ENCODE measurements at places on chromosomes 6 and 20.

- no peak for DNase-seq
Observed at GRCh38 chr6:47599512-47599911, 98.9 kb upstream of the ADGRF4 start.

- no peak for DNase-seq
Observed at GRCh38 chr6:41700463-41701347, 34.7 kb downstream of the TFEB start.

GRCh38 chr6:42407379-42407778 is 44.3 kb downstream of the TRERF1 start:
- no peak for DNase-seq

DNA sequence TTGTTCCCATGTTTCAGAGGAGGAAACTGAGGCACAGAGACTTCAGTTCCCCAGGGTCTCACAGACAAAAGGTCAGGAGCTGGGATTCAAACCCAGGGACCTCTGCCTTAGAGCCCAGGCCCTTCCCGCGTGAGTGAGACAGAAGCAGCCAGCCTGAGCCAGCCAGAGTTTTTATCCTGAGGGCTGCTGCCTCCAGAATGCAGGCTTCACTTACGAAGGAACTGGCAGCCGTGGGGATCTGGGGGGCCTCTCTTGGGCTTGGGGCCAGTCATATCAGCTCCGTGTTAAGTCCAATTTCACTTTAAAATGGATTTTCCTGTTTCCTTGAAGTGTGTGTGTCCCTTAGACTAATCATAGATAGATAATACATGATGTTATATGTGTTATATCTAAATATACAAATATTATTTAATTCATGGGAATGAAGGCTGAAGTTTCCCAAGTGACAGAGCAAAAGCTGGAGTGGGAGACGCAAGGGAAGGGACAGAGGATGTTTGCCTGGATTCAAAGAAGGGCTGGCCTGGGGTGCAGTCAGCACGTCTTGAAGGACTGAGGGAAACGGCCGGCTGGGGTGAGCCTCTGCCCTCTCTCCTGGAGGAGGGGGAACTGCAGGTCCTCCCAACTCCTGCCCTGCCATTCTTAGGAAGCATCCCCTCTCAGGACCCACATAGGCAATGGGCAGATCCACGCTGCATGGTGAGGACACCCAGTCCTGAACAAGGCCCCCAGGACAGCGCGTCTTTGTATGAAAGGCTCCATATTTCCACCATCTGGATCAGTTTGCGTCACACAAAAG is 320.1 kb downstream of the CDH4 start:
- DNase-seq, result no peak

- no peak for DNase-seq
Observed at GRCh38 chr6:30876039-30876730, 8.1 kb upstream of the DDR1 start.

DNA sequence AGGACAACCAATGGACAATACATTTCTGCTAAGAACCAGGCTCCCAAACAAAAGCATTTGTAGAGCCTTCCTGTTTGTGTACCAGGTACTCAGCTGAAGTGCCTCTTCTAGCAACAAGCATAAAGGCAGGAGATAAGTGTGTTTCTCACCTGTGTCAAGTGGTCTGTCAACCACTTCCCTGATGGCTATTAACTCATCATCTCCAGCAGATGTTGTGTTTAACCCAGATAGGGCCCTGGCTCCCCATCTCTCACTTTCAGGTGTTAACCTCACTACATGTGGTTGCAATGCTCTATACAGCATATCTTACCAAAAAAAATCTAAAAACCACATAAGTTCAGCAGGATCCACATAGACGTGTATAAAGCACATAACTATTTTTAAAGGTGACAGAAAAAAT is 9.6 kb upstream of the IL17A start:
- DNase-seq, result no peak

DNA sequence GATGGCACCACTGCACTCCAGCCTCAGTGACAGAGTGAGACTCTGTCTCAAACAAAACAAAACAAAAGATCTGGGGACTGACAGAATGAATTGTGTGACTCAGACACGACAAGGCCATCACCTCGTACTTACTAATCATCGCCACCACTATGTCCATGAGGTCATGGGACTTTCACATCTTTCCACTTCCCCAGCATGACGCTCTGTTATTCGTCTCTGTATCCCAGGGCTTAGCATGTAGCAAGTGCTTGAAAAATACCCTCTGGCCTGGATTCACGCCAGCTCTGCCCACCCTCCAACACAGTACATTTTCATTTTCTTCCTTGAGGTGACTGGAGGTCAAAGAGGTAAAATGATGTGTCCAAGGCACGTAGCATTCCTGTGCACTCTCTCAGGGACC is 27.8 kb downstream of the FGD2 start:
- DNase-seq, result no peak

- no peak for DNase-seq
Observed at GRCh38 chr6:159421586-159421985, 252.4 kb downstream of the FNDC1 start.

DNA sequence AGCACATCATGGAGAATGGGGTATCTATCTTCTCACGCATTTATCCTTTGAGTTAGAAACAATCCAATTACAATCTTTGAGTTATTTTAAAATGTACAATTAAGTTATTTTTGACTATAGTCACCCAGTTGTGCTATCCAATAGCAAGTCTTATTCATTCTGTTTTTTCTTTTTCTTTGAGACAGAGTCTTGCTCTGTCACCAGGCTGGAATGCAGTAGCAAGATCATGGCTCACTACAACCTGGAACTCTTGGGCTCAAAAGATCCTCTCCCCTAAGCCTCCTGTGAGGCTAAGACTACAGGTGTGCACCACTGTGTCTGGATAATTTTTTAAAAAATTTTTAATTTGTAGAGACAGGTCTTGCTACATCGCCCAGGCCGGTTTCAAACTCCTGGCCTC is 201.5 kb upstream of the ZNF217 start:
- DNase-seq, result no peak

DNA sequence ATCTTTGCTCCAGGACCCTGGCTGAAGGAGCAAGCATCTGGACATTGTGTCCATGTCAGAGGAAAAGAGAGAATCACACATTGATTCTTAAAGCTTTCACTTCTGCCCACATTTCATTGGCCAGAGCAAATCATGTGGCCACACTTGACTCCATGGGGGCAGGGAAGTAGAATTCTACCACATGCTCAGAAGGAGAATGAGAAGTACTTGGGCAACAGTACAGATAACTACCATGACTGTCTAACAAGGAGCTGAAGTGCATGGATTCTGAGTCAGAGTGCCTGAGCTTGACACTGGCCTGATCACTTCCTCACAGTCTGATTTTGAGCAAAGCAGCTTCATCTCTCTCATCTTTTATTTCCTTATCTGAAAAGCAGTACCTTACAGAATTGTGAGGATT is 38.6 kb downstream of the GHRH start:
- no peak for DNase-seq

GRCh38 chr20:58719971-58720371 is 27.4 kb downstream of the NPEPL1 start:
- no peak for DNase-seq

GRCh38 chr6:55088902-55089301 is 85.4 kb upstream of the HCRTR2 start:
- no peak for DNase-seq

DNA sequence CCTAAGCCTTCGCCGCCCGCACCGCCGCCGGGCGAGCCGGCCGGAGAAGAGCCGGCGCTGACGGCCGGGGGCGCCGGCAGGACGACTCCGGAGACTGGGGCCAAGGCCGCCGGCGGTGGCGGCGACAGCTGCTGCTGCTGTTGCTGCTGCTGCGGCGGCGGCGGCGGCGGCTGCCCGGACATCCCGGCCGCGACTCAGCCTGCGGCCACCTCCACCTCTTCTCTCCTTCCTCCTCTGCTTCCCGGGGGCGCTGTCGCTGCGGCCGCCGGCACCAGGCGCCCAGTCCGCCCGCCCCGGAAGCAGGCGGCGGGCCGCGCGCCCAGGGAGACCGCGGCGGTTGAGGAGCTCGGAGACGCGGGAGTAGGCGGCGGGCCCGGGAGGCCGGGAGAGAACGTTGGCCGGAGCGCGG is 307 bp downstream of the RANBP9 start:
- no peak for DNase-seq

GRCh38 chr6:105954148-105954547 is 132.0 kb upstream of the PRDM1 start:
- DNase-seq, result no peak

DNA sequence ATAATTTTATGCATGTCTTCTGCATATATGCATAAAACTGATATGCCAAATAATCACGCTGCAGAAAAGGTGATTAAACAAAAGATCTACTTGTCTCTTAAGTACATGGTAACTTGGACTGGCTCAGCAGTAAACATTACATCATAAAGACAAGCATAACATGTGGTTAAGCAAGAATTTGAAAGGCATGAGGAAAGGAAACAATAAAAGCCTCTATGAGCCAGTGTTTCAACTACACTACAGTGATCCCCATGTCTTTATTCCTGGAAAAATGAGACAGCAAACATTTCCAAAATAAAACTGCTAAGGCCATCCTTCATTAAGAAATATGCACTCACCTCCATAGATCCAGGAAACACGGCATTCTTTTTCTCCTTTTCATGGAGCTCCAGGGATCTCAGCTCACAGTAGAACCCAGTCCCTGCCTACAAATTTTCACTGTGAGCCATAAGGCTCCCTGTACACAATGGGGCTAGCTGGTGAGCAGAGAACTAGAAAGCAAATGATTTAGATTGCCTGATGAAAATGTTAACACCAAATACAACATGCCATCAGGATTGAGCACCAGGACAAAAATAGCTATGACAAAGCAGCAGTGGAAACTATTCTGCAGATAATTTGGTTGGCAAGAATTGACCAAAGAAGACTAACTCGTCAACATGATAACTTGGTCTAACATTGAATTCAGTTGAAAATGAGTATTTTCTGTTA is 156.1 kb downstream of the COL21A1 start:
- DNase-seq, result no peak

- no peak for DNase-seq
Observed at GRCh38 chr6:108051481-108051880, 23.1 kb downstream of the OSTM1 start.

- no peak for DNase-seq
Observed at GRCh38 chr6:116047173-116047933, 13.3 kb downstream of the FRK start.

DNA sequence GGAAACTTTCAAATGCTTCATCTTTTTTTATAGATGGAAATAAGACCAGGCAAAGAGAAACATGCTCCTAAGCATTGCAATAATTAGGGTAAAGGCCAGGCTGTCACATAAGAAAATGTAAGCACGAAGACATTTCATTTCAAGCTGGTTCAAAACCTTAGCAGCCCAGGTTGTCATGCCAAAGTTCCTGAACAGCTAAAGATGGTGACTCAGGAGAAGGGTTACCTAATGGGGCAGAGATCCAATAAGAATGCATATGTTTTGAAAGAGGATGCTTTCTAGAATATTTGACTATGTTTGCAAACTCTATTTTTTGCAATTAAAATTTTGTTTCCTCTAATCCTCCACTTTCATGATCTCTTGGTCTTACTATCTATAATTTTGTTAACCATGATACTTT is 65.6 kb upstream of the PHACTR2 start:
- DNase-seq, result no peak

- no peak for DNase-seq
Observed at GRCh38 chr20:58463256-58463655, 51.9 kb downstream of the APCDD1L start.

- DNase-seq, result no peak
Observed at GRCh38 chr6:13280254-13280653, 48.1 kb downstream of the TBC1D7 start.

DNA sequence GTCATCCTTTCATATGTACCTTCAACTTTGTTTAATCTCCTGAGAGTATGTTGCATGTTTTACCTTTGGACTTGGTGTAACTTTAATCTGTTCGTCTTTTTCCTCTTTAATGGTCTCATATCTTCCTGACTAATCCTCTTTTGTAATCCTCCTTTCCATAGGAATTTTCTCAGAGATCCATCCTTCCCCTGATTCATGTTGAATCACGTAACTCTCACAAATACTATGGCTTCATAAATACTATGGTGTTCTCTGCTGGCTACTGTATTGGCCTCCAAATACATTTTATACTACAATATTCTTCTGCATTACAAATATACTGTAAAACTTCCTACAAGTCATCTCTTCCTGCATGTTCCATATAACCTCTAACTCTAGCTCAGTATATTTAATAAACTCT is 317.7 kb upstream of the ADGRB3 start:
- no peak for DNase-seq
